ENCODE measurements at places on chromosomes 1 and 21.

GRCh38 chr1:3034728-3035562 is 13.7 kb downstream of the ACTRT2 start:
- DNase-seq = no peak

GRCh38 chr1:191752342-191752741 is 405.9 kb upstream of the RGS18 start:
- DNase-seq = peak; percentile 20

GRCh38 chr1:199907361-199907760 is 120.1 kb upstream of the NR5A2 start:
- no peak for DNase-seq

- peak; percentile 94 for DNase-seq
These were observed 191.6 kb downstream of the HIVEP3 start for GRCh38 chr1:41726899-41727748.

- peak; percentile 97 for DNase-seq
These were observed 17.2 kb upstream of the SLAMF6 start for GRCh38 chr1:160539990-160540858.

DNA sequence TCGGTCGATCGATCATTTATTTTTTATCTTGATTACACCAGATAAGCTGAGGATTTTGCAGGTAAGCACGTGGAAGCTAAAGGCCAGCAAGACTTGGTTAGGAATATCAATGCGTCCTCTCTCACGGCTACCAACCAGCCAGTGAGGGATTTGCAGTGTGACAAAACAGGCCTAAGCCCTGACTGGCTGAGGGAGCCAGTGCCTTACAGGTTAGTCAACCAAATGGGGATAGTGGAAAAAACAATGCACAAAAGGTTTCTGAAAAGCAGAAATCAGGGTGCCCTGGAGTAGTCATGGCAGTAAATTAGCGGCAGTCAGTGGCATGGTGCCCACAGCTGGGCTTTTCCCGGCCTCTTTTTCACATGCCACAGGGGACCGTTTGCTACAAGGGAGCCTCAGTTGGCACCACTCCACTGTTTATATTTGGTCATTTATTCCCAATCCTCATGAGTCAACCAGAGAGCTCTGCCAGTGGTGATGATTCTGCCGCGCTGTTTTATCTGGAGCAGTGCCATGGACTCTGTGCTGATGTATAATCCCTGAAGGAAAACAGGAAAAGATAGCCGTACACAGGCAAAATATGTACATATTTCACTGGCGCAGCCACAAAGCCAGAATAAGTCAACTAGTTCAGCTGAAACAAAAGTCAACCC is 167.6 kb downstream of the RHOU start:
- no peak for DNase-seq

- DNase-seq = no peak
These were observed 102.1 kb downstream of the TYW3 start for GRCh38 chr1:74835051-74835450.

DNA sequence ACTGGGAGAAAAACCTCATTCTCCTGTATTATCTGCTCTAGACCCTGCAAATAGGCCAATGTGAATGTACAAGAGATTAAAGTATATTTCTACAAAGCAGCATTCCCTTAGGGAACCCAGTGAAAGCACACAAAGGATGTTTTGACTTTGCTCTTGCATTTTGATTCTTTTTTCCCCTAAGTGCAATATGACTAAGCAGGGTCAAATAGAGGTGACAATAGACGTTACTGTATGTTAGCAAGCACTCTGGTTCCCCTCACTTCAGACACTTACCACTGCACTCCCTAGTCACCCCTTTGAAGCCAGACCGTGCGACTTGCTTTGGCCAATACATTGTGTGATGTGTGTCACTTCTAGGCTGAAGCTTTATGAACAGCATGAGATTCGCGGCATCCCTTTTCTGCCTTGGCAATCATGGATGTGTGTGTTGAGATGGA is 209.7 kb downstream of the RHOU start:
- no peak for DNase-seq

GRCh38 chr1:93123201-93123783 is 44.2 kb downstream of the MTF2 start:
- DNase-seq = no peak

DNA sequence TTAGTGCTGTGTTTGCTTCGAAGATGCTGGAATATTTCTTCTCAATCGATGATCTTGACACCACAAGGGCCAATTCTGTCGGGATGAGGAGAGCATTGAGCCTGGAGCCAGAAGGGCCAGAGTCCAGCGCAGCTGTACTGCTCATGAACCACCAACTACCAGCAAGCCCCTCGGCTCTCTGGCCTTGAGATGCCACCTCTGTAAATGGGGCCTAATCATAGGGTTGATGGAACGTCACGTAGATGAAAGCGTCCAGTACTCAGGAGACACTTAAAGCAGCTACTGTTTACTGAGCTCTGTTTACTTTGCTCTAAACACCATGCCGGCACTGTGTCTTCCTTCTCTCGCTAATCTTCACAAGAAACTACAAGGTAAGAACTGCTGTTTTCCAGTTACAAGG is 26.3 kb downstream of the CCDC185 start:
- no peak for DNase-seq

Measured in NAMALWA (cell line).